ENCODE measurements at places on chromosomes 13 and 19. TPM values are rescaled to one million over a fixed set of nuclear protein-coding genes. Genes with fewer than 3 reads are reported as not detected.

Gene PROZ
- not detected for total RNA-seq

Gene ITGBL1
- 56.5 TPM for total RNA-seq

Gene RFXAP
- total RNA-seq, result 2.3 TPM

Gene EFNA2
- not detected for total RNA-seq
